ENCODE measurements at places on chromosomes 4 and X. TPM values are rescaled to one million over a fixed set of nuclear protein-coding genes. Genes with fewer than 3 reads are reported as not detected.

Gene CFAP99
- 0.43 TPM for total RNA-seq

DNA sequence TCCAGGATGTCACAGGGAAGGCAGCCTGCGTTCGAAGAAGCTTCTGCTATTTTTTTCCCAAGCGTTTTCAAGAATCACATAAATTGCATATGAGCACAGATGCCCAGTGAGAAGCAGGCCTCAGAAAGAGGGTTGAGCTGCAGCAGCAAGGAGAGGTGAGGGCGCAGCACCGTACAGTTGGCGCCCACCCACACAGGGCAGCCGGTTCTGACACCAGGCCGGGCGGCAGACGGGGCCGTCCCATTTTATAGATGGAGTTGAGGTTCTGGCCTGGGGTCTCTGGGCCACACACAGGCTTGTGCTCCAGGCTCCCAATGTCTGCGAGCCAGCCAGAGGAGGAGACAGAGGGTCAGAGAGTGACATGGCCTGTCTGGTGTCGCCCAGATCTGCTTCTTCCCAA, 22.8 kb downstream of the CPZ start:
- DNase-seq, result no peak

Gene MAGEB10
- not detected for total RNA-seq

DNA sequence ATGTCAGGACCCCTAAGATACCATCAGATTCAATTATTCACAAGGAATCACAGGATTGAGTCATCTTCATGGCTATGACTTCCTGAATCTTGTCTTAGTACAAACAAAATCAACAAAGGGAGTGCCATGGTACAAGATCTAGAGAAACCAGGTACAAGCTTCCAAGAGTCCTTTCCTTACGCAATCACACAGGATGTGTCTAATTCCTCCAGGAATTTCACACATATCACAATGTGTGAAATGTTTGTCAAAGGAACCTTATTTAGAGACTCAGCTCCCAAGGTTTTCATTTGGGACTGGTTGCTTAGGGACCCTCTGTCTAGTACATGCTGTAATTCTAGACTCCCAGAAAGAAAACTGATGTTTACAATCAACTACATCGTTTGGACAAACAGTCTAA, 83.0 kb downstream of the MAB21L2 start:
- no peak for DNase-seq

- no peak for DNase-seq
Observed at GRCh38 chrX:133045986-133046385, 50.9 kb downstream of the USP26 start.

DNA sequence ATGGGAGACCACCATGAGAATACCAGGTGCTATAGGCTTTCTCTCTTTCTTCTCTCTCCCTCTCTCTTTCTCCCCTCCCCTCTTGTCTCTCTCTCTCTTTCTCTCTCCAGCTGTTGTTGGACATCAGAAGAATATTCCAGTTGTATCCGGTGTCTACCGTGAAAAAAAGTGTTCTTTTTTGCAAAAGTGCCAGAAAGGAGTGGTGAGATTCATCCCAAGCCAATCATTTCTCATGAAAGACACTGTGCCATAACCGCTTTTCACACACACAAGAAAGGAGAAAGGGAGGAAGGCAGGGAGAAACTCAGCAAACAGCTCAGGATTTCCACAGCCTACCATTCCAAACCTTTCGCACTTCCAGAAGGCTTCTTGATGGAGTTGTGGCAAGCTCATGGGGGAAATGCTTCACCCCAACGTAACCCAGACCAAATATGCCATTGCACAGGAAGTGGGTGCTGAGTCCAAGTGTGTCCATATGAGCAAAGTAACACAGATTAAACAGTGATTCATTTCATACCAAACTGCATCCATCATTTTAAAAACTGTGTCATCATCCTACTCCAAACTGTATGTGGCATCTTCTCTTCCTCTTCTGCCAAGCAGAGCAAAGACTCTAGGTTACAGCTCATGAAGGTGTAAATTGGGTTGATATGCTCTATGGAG, 224.0 kb downstream of the APBB2 start:
- no peak for DNase-seq

DNA sequence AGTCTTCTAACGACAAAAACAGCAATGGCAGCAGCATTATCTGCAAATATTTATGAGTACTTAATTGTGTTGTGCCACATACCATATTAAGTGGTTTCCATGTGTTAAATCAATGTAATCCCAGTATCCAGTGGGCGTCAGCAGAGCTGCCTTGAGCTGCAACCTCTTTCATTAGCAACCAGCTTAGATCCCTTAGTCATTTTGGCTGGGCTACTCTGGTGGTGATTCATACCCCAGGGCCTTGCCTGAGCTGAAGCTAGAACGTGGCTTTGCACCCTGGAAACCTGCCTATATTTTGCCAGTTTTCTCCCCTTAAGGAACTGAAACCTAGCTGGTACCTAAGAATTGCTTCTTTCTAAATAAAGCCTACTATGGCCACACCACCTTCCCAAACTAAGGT, 474.3 kb upstream of the FTHL17 start:
- DNase-seq, result no peak

DNA sequence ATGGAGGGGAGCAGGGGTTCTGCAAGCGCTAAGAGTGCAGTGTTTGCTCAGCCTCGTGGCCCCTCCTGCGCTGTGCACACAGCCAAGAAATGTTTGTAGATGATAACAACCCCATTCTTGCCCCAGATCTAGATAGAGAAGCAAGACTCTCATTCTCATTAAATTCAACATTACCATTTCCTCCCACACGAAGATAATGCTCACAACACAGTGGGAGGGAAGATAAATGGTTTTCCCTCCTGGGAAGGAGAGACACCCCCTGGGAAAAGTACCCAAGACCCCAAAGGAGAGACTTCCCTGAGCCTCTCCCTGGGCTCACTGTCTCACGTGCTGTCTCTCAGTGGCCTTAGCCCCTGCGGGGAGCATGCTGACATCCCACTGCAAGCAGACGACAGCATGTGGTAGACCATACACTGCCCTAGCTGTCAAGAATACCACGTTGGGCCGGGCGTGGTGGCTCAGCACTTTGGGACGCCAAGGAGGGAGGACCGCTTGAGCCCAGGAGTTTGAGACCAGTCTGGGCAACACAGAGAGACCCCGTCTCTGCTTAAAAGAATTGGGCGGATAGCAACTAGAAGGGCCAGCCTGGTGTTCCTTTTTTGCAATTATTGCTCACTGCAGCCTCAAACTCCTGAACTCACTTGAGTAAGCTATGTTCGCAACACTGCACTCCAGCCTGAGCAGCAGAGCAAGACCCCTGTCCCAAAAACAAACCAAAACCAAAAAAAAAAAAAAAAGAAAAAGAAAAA, 34.9 kb upstream of the IQSEC2 start:
- no peak for DNase-seq

GRCh38 chrX:17567187-17567586, 170.1 kb upstream of the SCML1 start:
- no peak for DNase-seq

Gene ZC4H2
- total RNA-seq, result 21.4 TPM

DNA sequence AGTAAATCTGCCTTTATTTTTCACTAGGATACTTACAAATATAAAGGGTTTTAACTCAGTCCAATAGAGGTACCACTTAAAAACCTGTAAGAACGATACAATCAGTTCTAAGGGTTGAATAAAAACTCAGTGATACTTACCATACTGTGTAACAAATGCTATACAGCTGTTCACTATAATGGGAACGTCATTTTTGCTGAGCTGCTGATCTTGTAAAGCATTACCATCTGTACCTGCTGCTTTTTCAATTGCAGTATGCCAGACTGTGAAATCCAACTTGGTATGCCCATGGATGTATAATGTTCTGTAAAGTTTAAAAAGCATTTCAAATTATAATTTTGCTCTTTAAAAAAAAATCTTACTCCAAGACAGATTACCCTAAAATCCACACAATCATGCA, 111.2 kb downstream of the ARAP2 start:
- DNase-seq, result no peak

Gene SSX4B
- total RNA-seq, result not detected

All from type B pancreatic cell (in vitro differentiated cells).